Muscle of leg (tissue), 16 donors: ENCODE measurements at places on chromosomes 13 and 19.
A peak's percentile ranks its signal among the peaks of the same experiment; 100 is the strongest.

DNA sequence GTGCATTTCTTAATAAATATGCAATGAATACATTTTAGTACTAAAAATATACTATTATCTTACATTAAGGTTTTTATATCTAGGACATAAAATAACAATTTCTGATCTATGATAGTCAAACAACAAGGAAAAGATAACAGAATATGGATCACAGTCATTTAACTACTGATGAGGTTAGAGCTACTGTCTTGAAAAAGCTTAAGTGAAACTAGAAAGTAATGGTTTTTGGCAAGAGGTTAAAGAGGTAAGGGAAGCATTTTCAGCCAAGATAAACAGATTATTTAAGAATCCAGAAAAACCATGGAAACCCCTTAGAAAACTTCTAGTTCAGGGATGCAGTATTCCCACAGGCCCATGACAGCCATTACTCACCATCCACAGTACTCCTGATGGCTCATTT is 787.4 kb downstream of the DACH1 start:
- DNase-seq: no peak

DNA sequence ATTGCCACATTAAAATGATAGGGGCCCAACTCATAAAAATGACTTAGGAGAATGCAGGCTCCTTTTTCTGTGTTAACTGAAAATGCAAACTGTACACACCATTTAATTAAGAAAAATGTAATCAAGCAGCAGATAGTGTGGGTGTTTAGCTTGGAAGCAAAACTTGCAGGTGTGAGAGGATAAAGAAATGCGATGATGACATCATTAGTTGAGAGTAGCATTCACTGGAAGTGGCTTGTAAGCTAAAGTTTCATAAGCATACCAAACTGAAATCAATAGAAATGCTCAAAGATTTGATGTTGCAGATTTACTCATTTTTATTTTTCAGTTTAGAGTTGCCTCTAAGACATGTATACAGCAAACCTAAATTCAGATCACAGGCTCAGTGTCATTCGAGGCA is 86.6 kb downstream of the PRR20E start:
- no peak for DNase-seq

GRCh38 chr19:47176071-47176626 is 45.5 kb downstream of the SAE1 start:
- peak; percentile 42 for DNase-seq

- no peak for DNase-seq
Measured at GRCh38 chr19:50266896-50267295, 62.3 kb downstream of the KCNC3 start.

DNA sequence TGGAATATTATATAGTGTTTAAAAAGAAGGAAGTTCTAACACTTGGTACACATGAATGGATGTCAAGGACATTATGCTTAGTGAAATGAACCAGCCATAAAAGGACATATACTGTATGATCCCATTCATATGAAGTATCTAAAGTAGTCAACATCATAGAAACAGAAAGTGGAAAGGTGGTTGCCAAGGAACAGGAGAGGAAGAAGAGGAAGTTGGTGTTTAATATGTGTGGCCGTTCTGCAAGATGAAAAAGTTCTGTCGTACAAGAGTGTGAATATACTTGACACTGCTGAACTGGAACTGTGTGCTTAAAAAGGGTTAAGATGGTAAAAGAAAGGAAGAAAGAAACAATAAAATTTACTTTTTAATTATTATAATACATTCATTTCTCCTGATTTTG is 33.1 kb upstream of the C1QTNF9 start:
- DNase-seq: peak; percentile 26

GRCh38 chr13:51900471-51900870 is 38.7 kb downstream of the CCDC70 start:
- no peak for DNase-seq

GRCh38 chr13:72151241-72151640 is 284.2 kb upstream of the DACH1 start:
- DNase-seq: peak; percentile 77

DNA sequence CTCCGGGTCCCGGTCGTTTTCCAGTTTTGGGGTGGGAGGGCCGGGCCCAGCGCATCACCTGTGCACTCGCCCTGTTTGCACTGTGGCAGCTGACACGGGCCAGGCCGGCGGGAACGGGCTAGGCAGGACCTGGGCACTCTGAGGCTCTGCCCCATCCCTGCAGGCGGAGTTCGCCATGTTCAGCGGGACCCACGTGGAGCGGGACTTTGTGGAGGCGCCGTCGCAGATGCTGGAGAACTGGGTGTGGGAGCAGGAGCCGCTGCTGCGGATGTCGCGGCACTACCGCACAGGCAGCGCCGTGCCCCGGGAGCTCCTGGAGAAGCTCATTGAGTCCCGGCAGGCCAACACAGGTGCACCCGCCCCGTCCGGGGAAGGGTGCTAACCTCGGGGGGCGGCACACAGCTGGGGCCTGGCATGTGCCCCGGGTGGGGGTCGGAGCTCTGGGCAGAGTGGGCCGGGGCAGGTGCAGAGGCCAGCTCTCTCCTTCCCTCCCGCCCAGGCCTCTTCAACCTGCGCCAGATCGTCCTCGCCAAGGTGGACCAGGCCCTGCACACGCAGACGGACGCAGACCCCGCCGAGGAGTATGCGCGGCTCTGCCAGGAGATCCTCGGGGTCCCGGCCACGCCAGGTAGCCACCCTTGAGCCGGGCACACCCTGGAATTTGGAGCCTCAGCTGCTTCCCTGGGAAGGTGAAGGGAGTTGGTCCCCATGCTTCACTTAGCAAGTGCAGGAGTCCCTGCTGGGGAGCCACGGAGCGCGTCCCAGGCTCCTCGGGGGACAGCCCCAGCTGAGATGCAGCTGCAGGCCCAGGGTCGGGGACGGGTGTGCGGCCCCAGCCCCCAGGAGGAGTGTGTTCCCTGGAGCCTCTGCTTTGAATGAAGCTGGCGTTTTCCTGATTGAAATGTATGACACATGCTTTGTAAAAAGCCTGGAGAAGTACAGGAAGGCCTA is 9.3 kb upstream of the ZNF554 start:
- DNase-seq: no peak

DNA sequence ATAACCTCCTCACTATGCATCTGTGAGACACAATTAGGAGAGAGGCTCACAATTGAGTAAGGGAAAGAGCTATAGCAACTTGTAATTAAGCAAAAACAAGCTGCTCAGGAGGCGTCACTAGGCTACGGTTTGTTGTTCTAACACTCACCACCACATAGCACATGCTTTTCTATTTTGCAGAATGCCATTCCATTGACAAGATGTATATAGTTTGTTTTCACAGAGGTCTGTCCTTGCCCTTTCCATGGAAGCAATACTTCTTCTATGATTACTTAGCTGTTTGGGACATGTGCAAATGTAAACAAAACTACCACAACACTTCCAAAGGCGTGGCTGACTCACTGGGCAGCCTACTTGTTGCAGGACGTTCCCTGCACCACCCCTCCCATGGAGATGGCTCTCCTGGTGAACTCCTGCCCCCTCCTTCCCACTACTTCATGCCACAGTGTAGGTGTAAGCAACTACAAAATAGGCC is 33.9 kb upstream of the FAM216B start:
- DNase-seq: peak; percentile 39

- peak; percentile 82 for DNase-seq
Measured at GRCh38 chr13:43357564-43357963, 334.2 kb downstream of the DNAJC15 start.

DNA sequence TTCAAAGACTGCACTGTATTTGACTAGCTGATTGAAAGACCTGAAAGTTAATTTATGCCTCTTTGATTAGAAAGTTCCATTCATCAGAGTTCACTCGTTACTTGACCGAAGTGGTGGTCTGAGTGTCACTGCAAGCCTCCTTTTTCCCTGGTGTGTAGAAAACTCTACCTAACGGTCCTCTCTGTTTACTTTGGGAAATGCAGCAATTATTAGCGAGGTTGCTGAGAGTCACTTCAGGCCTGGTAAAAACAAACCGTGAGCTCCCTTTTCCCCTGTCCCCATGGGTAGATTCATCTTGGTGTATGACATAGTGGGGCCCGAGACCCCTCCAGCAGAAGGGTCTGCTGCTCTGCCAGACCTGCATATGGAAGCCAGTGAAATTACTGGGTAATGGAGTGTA is 126.8 kb upstream of the RNF113B start:
- DNase-seq: no peak

DNA sequence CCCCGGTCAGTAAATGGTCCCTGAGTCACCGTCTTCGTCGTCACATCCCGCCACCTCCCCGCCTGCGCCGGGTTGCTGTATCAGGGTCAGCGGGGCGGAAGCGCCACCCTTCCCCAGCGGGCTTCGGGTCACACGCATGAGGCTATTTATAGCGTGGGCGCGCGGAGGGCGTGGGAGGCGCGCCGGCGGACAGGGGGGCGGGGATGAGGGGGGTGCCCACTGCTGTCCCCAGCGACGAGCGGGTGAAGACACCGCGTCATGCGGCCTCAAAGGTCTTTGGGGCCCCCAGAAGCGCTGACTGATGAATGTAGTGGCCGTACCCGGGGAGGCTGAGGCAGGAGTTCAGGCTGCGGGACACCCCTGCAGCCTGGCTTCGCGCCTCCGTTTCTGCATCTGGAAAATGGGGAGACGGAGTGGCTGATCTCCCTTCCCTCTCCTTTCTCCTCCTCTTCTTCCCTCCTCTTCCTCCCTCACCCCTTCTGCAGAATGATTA is 7.9 kb downstream of the UNC13A start:
- DNase-seq: peak; percentile 57

- peak; percentile 18 for DNase-seq
Measured at GRCh38 chr13:91169321-91170050, 178.0 kb upstream of the MIR17HG start.

GRCh38 chr19:55677572-55678028 is 2.6 kb downstream of the EPN1 start:
- DNase-seq: peak; percentile 17

GRCh38 chr13:41137241-41137640 is 4.6 kb upstream of the KBTBD6 start:
- DNase-seq: no peak

GRCh38 chr13:77429320-77430142 is 102.6 kb upstream of the MYCBP2 start:
- peak; percentile 4 for DNase-seq

- DNase-seq: no peak
Measured at GRCh38 chr19:51111606-51112005, 3.4 kb upstream of the CTU1 start.

DNA sequence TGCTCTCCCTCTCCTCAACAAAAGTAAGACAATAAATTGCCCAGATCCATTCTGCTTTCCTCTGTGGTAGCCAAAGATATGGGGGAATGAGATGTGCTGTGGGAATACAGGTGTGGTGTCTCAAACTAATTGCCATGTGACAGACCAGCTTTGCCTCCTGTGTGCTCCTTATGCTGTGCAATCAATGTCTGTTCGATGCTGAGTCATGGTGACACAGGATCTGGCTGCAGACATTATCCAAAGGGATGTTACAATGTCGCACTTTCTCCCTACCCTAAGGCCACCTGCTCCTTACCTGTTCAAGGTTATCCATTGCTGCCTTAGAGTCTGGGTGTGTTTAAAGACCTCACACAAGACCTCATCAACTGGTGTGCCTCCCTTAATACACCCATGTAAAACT is 32.5 kb downstream of the FGF14 start:
- no peak for DNase-seq

DNA sequence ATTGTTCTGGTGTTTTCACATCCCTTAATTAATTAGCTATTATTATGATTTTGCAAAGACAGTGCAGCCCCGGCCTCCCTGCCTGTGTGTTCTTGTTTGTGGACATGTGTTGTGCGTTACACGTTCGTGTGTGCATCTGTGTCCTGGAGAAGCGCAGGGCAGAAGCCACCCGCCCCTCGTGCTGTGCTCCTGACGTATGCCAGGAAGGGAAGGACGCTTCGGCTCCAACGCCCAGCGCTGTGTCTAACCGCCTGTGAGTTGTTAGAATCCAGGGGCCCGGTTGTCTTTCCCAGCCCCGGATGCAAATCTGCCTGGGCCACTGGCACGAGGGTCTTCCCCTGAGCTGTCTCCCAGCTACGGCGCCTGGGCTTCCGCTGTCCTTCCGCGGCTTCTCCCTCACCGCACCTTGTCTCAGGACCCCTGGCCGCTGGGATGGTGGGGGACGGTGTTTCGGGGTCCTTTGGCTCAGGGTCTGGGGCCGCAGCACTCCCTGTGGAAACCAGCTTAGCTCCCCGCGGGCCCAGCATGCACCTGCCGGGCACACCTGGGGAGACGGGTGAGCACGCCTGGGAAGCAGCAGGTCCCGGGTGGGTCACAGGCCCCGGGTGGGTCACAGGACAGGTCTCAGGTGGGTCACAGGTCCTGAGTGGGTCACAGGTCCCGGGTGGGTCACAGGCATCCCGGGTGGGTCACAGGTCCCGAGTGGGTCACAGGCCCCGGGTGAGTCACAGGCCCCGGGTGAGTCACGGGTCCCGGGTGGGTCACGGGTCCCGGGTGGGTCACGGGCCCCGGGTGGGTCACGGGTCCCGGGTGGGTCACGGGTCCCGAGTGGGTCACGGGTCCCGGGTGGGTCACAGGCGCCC is 51.5 kb downstream of the GAS6 start:
- no peak for DNase-seq

GRCh38 chr19:3609779-3610719 is 3.4 kb upstream of the TBXA2R start:
- DNase-seq: no peak

- peak; percentile 8 for DNase-seq
Measured at GRCh38 chr13:103908911-103909310, 842.7 kb upstream of the SLC10A2 start.

GRCh38 chr13:106597749-106598395 is 29.9 kb upstream of the ARGLU1 start:
- no peak for DNase-seq

GRCh38 chr13:25469169-25469525 is 97.4 kb downstream of the ATP8A2 start:
- DNase-seq: no peak

DNA sequence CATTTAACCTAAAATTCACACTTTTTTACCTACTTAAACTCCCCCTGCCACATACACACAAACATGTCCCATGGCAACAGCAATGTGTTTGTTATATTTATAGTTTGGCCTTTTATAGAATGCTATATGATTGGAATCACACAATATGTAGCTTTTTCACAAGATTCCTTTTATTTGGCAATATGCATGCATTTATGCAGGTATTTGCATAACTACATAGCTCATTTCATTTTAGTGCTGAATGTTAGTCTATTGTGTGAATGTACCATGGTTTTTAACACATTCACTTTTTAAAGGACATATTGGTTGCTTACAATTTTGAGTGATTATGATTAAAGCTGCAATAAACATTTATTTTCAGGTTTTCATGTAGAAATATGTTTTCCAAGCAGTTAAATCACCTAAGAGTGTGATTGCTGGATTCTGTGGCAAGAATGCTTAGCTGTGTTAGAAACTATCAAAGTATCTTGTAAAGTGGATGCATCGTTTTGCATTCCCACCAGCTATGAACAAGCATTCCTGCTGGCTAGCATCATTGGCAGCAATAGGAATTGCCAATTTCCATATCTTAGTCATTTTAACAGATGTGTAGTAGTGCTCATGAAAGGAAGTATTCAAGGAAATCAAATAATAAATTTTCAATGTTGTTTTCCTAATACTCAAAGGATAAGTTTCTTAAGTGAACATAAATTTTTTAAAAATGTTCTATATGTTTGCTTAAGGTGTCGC is 557.0 kb downstream of the SLITRK1 start:
- DNase-seq: peak; percentile 18
